ENCODE measurements at places on chromosomes 12 and 14. TPM values are rescaled to one million over a fixed set of nuclear protein-coding genes. Genes with fewer than 3 reads are reported as not detected.

The HOXC13 gene
- 0.48 TPM for total RNA-seq

The SIX6 gene
- not detected for total RNA-seq

The KCNC2 gene
- 2.5 TPM for total RNA-seq

The MYO1H gene
- total RNA-seq, result 0.79 TPM

The LGR5 gene
- 1.4 TPM for total RNA-seq

The SIX1 gene
- 1.00 TPM for total RNA-seq

The KRT72 gene
- total RNA-seq, result 2.9 TPM

The BATF gene
- total RNA-seq, result 2.6 TPM

The RDH12 gene
- 2.6 TPM for total RNA-seq

The TAS2R43 gene
- total RNA-seq, result 1.0 TPM

The WSB2 gene
- total RNA-seq, result 58.1 TPM

The ACSM4 gene
- total RNA-seq, result not detected

The MGP gene
- 5.4 TPM for total RNA-seq

The NKX2-1 gene
- 7.4 TPM for total RNA-seq

The LMNTD1 gene
- total RNA-seq, result 1.5 TPM

The UNC79 gene
- 2.1 TPM for total RNA-seq

The TSPAN19 gene
- 0.56 TPM for total RNA-seq

All from type B pancreatic cell (in vitro differentiated cells).